ENCODE measurements at places on chromosomes 5 and 9.

- no peak for DNase-seq
Measured at GRCh38 chr5:179339996-179340395, 5.3 kb downstream of the ADAMTS2 start.

DNA sequence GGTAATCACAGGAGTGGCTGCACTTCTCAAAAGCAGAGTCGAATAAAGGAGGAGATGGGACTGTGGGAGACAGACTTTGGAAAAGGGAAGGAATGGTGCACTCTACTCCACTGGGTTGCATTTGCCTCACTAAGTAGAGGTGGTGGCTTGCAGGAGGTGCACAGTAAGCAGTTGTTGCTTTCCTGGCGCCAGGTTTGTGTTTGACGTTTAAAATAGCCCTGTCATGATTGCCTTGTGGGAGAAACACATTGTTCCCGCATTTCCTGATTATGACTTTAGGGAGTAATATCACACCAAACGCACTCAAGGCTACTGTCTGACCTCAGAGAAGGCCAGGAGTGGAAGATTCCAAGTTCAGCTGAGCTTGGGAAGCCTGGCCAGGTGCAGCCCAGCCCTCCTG is 36.7 kb downstream of the DMRT1 start:
- DNase-seq, result no peak

DNA sequence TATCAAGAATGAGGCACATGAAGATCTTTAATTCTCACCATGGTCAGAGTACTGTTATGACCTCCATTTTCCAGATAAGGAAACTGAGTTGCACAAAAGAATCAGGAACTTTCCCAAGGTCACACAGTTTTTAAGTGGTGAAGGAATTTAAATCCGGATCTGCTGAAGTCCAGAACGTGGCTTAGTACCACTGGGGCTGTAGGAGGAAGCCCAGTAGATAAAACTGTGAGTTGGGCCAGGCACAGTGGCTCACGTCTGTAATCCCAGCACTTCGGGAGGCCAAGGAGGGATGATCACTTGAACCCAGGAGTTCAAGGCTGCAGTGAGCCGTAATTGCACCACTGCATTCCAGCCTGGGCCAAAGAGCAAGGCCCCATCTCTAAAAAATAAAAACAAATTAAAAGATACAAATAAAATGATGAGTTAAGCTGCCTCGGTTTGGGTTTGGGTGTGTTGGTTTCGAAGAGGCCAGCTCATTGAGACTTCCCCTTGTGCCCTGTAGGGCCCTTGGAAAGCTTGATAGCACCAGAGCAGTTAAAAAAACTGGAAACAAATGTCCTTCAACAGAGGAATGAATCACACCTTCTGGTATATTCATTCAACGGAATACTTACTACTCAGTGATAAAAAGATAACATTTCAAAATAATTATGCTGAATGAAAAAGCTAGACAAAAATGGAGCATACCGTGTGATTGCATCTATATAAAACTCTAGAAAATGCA is 20.1 kb downstream of the ATOX1 start:
- DNase-seq, result no peak

GRCh38 chr5:141834331-141834730 is 43.9 kb downstream of the PCDH1 start:
- DNase-seq, result no peak

DNA sequence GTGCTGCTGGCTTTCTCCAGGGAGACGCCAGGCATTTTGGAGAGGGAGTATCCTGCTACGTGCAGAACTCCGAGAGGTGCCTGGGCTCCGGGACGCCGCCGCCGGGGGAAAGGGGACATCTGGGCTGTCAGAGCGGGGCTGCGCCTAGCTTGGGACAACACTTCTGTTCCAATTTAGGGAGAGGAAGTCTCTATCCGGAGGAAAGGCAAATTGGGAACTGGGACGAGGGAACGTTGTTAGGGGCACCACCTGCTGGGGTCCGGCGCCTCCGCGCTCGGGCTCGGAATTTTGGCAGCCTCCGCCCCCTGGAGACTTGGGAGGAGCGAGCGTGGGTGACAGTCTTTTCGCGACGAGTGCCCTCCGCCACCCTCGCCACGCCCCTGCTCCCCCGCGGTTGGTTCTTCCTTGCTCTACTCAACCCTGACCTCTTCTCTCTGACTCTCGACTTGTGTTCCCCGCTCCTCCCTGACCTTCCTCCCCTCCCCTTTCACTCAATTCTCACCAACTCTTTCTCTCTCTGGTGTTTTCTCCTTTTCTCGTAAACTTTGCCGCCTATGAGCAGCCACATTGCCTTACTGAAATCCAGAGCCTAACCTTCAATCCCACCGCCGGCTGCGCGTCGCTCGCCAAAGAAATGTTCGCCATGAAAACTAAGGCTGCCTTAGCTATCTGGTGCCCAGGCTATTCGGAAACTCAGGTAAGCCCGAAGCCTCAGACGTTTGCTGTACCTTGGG is 1.6 kb downstream of the TSLP start:
- peak; percentile 34 for DNase-seq

GRCh38 chr5:150444770-150445169 is 4.8 kb downstream of the RPS14 start:
- no peak for DNase-seq

- DNase-seq, result no peak
Measured at GRCh38 chr9:87309236-87309635, 188.4 kb upstream of the DAPK1 start.

DNA sequence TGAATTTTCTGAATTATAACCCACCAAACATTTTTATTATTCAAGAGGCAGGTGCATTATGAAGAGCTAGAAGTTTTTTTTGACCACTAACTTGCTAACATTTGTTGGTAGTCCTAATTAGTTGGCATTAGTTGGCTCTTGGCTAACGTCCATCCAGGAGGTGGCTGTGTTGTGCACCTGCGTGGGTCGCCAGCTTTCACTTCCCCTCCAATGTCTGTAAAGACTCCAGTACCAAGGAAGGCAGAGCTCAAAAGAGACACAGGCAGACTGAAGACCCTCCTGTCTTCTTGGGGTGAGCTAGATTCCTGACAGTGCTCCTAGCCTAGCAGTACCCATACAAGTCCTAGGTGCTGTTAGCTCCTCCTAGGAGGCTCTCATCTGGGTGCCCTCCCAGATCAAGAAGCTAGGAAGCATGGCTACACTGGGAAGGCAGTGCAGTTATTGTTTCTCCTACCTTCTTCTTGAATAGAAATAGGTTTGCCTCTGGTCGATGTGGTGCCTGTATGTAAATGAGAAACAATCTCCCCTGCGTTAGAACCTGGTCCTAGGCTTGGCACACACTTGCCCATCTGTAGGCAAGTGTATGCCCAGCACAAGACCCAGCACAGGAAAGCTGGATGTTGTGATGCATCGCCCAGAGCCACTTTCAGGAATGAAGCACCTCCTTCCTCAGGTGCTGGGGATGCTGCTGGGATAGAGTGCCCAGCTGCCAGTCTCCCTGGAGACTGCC is 190.9 kb downstream of the ICE1 start:
- no peak for DNase-seq

DNA sequence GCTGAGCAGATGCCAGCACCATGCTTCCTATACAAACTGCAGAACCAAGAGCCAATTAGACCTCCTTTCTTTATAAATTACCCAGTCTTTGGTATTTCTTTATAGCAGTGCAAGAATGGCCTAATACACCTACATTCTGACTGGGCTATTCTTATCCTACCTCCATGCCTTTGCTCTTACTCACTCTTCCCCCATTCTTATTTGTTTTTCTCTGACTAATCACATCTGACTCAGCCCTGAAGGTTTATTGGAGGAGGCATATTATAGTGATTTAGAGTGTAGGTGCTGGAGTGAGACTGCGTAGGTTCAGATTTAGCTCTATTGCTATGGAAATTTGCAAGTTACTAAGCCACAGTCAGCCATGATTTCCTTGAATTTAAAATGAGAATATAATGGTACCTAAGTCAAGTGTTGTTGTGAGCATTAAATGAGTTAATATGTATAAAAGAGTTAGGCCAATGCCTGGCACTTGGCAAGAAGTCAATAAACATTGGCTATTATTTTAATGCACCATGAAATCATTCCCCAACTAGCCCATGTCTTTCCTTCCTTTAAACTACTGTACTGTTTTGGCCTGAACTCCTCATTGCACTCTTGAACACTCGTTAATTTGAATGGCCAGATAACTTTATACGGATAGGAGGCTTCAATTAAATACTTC is 531.2 kb upstream of the ZNF608 start:
- no peak for DNase-seq

DNA sequence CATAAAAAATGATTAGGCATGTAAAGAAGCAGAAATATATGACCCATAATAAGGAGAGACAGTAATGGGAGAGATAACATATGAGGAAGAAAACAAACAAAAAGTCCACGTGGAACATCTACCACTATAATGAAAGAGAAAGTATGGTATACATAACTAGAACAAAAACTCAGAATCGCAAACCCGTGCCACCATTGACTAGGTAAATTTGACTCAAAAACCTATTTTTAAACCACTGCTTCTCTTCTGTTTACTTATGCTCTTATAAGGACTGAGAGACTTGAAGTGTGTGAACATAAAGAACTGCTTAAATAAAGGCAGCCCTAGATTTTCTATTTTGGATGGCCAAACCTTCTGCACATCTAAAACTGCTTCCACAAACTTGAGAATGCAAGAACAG is 330.7 kb downstream of the CAAP1 start:
- DNase-seq, result no peak

DNA sequence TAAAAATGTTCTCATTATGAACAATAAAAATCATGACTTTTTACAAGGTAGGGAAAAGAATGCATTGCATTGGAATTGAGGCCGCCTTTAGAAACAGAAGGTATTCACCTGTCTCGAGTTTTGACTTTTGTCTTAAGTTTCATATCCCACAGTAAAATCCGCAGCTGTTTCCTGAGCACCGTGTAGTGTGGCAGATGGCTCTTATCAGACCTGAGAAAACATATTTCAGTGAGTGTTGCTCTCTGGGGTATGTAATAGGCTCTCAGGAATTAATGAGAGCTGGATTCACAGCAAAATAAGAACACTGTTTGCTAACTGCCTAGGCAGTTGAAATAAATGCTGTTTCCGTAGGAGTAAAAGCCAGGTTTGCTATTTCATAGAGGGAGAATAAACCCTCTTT is 221.4 kb downstream of the CFAP90 start:
- DNase-seq, result no peak

- no peak for DNase-seq
Measured at GRCh38 chr5:68547622-68548021, 332.1 kb downstream of the PIK3R1 start.

- no peak for DNase-seq
Measured at GRCh38 chr9:32172256-32172655, 212.2 kb upstream of the ACO1 start.

DNA sequence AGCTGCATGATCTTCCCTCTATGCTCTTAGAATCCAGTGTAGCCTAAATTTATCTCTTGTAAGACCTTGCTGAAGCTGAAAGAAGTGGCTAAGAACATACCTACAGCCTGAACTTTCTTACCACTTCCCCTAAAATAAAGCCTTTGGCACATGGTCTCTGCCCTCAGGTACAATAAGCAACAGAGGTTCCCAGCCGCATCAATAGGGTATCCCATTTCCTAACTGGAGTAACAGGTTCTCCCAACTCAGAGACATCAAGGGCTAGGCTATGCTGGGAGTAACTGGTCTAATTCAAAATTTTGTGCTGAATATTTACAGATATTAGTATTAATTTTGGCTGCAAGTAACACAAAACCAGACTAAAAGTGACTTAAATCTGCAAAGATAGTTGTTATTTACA is 335.8 kb upstream of the TRPC7 start:
- no peak for DNase-seq

- no peak for DNase-seq
Measured at GRCh38 chr9:98861781-98862504, 54.5 kb downstream of the GALNT12 start.

DNA sequence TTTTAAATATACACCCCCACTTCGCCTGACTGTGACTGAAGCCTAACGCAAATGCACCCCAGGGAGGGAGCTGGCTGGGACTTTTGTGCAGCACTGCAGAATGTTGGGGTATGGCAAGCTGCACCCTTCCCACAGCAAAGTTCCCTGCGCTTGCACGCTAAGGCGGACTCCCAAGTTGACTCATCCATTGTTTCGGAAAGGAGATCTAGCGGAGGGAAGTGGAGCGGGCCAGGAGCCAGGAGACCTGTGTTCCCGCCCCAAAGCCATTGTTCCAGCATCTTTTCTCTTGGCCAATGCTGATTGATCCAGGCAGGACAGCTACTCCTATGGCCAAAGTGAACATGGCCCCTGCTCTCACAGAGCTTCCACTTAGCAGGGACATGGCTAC is 202.9 kb downstream of the AOPEP start:
- DNase-seq, result no peak
